Left ventricle myocardium superior (tissue), 1 donor: ENCODE measurements at places on chromosomes 5 and 9. TPM values are rescaled to one million over a fixed set of nuclear protein-coding genes. Genes with fewer than 3 reads are reported as not detected.
A peak's percentile ranks its signal among the peaks of the same experiment; 100 is the strongest.

GRCh38 chr9:124688238-124688904 lies 82.7 kb downstream of the NR6A1 start:
- no peak for DNase-seq

GRCh38 chr5:12883395-12883794 lies 979.1 kb upstream of the CTNND2 start:
- no peak for DNase-seq

C5orf58 gene
- total RNA-seq: not detected

DNA sequence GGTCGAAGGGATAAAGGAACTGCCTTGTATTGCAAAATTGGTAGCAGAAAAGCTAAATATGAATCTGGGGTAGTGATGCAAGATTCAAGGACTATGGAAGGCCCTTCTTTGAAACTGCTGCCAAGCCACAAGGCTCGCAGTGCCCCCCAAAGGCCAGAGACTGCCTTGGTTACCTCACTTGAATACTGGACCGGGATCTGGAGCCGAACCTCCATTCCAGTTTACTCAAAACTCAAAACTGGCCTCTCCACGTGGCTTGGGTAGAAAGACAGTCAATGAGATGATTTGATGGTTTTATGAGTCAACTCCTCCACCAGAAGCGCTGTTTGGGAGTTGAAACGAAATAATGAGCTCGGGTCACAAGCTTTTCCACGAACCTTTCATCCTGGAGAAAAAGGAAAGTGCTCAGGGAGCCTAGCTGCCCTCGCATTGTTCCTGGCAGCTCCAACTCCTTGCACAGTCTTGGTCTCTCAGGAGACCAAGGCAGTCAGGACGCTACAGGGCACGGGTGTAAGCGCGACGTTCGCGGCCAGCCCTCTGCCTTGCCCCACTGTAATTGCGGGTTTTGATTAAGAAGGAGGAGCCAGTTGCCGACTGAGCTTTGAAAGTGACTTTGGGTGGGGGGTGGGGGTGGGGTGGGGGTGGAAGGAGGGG lies 2.8 kb downstream of the ST8SIA4 start:
- peak; percentile 51 for DNase-seq

SPATA31A3 gene
- not detected for total RNA-seq

DNA sequence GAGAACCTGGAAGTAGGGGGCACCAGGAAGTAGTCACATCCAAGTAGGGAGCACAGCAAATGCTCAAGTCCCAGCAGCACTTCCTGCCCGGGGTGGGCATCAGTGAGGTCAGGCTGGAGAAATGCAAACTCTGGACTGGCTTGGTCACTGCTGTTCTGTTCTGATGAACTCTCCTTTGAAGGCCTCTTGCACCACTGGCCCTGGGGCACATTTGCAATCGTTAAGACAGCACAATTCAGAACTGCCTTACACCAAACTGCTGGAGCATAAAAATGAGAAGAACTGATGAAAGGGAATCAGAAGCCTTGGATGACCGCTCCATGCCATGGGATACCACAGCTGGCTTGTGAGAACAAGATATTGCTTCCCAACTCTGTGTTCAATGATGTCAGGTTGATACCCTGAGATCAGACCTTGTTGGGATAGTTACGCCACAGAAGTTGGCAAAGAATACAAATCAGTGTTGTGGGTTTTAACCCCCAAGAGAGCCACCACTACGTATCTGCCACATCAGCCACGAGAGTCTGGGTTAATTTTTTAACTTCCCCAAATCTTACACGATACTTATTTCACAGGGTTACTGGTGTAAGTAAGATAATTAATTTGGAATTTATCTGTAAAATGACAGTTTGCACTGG lies 42.3 kb upstream of the ZSWIM6 start:
- no peak for DNase-seq

- no peak for DNase-seq
Observed at GRCh38 chr9:89996773-89997172, 392.0 kb downstream of the GADD45G start.

DNA sequence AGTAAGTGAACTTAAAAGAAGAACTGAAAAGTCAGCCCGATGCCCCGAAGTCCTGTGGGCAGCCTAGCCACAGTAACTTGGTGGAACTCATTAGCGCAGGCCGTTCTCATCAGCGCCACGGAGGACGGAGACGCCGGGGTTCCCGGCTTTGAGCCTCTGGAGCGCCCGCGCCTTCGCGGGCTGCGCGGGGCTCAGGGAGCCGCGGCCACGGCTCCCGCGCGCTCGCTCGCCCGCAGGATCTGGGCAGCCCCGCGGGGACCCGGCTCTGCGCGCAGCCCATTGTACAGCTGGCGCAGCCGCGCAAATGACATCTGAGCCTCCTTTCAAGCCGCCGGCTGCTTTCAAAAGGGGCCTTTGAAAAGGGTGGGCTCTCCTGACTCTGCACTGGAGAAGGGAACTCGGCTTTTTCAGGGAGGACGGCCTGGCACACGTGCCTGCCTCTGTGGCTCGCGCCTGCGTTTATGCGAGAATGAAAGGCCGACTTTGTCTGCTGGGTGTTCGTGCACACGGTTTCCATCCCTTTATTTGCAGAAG lies 40.7 kb downstream of the TLR4 start:
- DNase-seq: peak; percentile 39
